ENCODE measurements at places on chromosomes 16 and 17. TPM values are rescaled to one million over a fixed set of nuclear protein-coding genes. Genes with fewer than 3 reads are reported as not detected.

Gene MAF
- total RNA-seq, result 208 TPM

Gene DUXB
- not detected for total RNA-seq

Gene TK1
- 90.6 TPM for total RNA-seq

- no peaks in the 10 kb centered on the region for H3K27me3 ChIP-seq
- H3K36me3 ChIP-seq, result no peaks in the 10 kb centered on the region
- peaks cover 48% of the 10 kb centered on the region for H3K4me1 ChIP-seq
- no peak overlapping the region for H3K27ac ChIP-seq
- DNase-seq, result peak; percentile 60
- no peak overlapping the region for H3K4me3 ChIP-seq
Measured at GRCh38 chr17:78842881-78843565, 2.4 kb upstream of the USP36 start.

GRCh38 chr17:79781736-79782575, 4.0 kb downstream of the CBX2 start:
- no peak overlapping the region for H3K4me3 ChIP-seq
- peaks cover 44% of the 10 kb centered on the region for H3K27me3 ChIP-seq
- no peak overlapping the region for H3K27ac ChIP-seq
- no peak for DNase-seq
